Sciatic nerve (tissue), 2 donors: ENCODE measurements at places on chromosomes 4 and X.

- no peak for DNase-seq
Measured at GRCh38 chrX:148380107-148380506, 120.3 kb upstream of the AFF2 start.

- no peak for DNase-seq
Measured at GRCh38 chr4:102692474-102692873, 68.3 kb downstream of the MANBA start.

DNA sequence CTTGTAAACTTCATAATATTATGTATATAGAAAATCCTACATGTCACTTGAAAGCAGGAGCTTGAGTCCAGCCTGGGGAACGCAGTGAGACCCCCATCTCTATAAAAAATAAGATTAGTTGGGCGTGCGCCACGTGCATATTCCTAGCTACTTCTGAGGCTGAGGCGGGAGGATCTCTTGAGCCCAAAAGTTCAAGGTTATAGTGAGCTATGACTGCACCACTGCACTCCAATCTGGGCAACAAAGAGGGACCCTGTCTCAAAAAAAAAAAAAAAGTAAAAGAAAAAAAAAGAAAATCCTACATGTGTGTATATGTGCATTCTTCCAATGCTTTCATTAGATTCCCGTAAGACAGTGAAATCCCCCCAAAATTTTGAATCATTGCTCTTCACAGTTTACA is 1.7 kb downstream of the SEC31A start:
- no peak for DNase-seq

DNA sequence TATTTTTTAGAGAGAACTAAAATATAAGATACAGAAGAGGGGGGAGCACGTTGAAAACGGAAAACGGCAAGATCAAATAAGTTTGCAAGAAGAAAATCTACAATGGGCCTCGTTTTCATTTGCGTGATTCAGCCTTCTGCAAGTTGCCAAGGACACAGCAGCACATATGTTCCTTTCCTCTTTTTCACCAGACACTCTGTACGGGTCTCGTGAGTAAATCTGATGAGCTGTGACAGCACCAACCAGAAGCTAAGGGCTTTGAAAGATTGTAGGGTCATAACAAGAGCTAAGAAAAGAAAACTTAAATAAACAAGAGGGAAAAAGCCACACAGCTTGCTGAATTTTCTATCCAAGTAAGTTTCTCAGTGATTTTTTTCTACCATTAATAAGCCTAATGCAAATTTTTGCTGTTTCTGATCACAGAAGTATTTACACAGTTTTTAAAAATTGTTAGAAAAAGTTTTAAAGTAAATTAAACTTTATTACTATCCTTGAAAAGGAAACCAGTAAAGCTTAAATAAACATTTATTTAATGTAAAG is 63.4 kb downstream of the SCML2 start:
- DNase-seq: no peak

DNA sequence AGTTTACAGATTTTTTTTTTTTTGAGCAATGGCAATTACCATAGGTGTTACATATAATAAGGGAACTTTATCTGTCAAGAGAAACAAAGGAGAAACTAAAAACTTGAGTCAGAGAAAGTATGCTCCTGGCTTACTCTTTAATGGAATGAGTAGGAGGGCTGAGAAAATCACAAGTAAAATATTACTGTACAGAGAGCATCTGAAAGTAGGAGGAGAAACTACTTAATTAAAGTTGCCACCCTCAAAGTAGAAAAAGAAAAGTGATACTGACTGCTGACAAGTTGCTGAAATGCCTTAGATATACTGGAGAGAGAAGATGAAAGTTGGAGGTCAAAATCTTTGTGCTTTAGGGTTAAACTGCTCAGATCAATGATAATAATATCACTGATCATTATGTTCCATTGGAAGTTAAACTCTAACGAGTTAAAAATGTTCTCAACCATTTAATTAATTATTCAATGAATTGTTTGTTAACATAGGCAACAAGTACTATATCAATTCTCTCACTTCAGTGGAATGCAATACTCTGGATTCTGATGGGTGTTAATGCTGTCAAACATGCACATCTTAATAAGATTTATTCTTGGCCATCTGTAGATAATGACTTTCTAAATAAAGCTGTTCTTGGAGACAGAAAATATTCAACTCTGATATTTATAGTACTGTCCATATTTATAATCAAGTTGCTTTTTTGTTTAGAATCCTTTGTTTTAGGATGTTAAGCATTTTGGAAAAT is 61.2 kb upstream of the CAMK2D start:
- DNase-seq: no peak

GRCh38 chr4:10169839-10170387 is 53.3 kb upstream of the WDR1 start:
- no peak for DNase-seq
